ENCODE measurements at places on chromosomes 2 and 18.

DNA sequence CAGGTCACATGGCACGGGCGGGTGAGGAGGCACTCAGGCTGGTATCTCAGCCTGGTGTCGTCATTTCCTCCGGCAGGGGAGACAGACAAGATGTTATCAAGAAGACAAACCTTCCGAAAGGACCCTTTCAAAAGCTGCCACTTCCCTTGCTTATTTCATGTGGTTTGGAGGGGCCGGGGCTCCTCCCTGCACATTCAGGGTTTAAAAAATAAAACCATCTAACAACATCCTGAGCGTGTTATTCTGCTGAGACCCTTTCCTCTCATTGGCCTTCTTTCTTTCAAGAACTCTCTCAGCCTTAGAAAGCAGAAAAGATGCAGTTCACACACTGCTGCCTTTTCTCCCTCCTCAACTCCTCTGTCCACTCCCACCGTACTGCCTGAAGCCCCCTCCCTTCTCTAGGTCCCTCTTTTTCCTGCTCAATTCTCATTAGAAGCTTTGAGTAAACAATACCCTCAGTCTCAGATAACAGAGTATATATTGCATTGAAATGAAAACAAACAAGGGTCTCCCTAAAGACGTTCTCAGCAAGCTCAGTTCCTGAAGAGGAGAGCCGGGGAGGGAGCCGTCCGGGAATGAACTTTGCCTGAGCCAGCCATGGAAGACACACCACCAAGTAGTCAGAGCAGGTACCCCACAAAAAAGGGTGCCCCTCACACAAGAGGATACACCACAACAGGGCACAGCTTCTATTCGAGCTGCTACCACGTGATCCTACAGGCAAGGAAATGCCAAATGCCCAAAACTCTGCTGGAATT, 9.7 kb downstream of the SMAD7 start:
- DNase-seq = no peak

DNA sequence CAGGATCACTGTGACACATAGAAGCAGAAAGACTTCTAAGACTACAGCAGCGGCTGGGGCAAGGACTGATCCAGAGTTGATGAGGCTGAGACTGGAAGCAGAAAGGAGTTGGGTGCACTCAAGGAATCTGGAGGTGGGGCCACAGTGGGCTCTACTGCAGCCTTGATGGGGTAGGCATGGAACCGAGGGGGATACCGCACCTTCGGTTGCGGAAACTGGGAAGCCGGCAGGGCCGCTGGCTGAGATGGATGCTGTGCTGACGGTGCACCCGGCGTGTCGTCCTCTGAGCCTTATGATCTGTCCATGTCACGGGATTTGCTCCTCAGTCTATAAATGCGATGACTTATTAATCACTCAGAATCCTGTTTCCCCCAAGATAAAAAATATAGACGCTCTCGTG, 473.5 kb upstream of the MYT1L start:
- no peak for DNase-seq

- DNase-seq = no peak
Measured at GRCh38 chr2:206160125-206160806, 571 bp downstream of the EEF1B2 start.

DNA sequence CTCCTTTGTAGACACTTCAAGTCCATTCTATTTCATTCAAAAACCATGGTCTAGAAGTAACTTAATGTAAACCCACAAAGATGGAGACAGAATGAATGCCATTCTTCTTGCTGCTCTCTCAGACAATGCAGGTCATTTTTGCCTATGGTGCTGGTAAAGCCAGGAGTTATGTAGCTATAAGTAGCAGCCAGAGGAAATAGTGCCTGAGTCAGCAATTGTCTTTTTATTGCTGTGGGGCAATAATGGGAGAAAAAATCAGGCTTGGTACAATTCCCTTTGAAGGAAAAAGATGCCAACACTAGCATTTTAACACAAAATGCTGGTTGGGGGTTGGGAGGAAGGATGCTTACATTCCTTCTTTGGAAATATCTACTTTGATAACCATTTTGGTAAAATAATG, 43.5 kb downstream of the SCN1A start:
- DNase-seq = no peak

- DNase-seq = no peak
Measured at GRCh38 chr18:2984703-2985261, 28.2 kb downstream of the LPIN2 start.

GRCh38 chr2:24342110-24342910, 18.0 kb downstream of the ITSN2 start:
- no peak for DNase-seq

All from chondrocyte (in vitro differentiated cells).